CD8-positive, alpha-beta T cell (primary cell): ENCODE measurements at places on chromosomes 1 and 21.
A peak's percentile ranks its signal among the peaks of the same experiment; 100 is the strongest.

- no peak for DNase-seq
Observed at GRCh38 chr21:39946199-39946598, 79.0 kb downstream of the PCP4 start.

GRCh38 chr1:17826165-17826488 lies 71.0 kb downstream of the ACTL8 start:
- DNase-seq = no peak

- peak; percentile 53 for DNase-seq
Observed at GRCh38 chr1:231626951-231627614, 493 bp downstream of the DISC1 start.

GRCh38 chr1:202163281-202164270 lies 3.2 kb upstream of the PTPN7 start:
- no peak for DNase-seq

GRCh38 chr1:83815330-83815729 lies 183.6 kb downstream of the TTLL7 start:
- DNase-seq = no peak

GRCh38 chr1:7845761-7846160 lies 7.1 kb downstream of the UTS2 start:
- no peak for DNase-seq

- peak; percentile 28 for DNase-seq
Observed at GRCh38 chr1:32372149-32372756, 9.9 kb downstream of the TSSK3 start.

DNA sequence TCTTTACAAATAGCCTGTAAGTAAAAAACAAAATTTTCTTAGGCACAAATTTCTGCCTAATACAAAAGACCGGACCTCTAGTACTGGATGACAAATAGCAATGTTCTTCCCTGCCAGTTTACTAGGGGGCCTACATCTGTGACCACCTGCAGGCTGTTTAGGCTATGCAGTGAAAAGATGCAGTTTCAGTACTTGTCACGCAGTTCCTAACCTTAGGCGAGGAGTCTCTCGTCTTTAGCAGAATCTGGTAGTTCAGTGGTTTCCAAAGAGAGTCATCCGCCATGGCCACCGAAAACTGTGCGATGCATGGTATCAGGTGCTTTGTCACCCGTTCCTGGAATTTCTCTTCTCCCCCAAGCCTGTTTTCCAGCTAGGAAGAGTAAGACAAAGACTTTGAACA lies 29.6 kb downstream of the LGALS8 start:
- DNase-seq = no peak
